ENCODE measurements at places on chromosomes 5 and 9. TPM values are rescaled to one million over a fixed set of nuclear protein-coding genes. Genes with fewer than 3 reads are reported as not detected.
A peak's percentile ranks its signal among the peaks of the same experiment; 100 is the strongest.

The TBC1D9B gene
- 77.7 TPM for total RNA-seq

GRCh38 chr5:61245936-61246335, 83.7 kb upstream of the SMIM15 start:
- DNase-seq = no peak

The NPR3 gene
- 5.6 TPM for total RNA-seq

DNA sequence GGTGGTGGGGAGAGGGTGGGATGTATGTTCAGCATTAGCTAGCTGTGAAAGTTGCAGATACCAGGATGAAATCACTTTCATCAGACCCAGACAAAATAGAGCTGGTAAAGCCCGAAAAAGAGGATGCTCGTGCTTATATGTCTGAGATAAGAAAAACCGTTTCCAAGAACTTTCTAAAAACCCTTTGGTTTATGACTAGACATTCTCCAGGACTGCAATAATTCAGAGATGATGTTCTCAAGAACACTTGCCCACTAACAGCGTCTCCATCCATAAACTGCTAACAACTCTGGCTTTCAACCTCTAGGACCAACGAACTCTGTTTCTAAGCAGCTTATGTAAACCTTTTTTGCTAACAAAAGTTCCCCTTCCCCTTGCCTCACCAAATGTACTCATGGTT, 8.4 kb upstream of the AMACR start:
- DNase-seq = no peak

GRCh38 chr5:16626696-16627264, 10.0 kb upstream of the RETREG1 start:
- DNase-seq = peak; percentile 26

- peak; percentile 45 for DNase-seq
Measured at GRCh38 chr5:68187268-68188055, 28.1 kb upstream of the PIK3R1 start.

GRCh38 chr9:137679695-137680305, 61.0 kb downstream of the EHMT1 start:
- no peak for DNase-seq

DNA sequence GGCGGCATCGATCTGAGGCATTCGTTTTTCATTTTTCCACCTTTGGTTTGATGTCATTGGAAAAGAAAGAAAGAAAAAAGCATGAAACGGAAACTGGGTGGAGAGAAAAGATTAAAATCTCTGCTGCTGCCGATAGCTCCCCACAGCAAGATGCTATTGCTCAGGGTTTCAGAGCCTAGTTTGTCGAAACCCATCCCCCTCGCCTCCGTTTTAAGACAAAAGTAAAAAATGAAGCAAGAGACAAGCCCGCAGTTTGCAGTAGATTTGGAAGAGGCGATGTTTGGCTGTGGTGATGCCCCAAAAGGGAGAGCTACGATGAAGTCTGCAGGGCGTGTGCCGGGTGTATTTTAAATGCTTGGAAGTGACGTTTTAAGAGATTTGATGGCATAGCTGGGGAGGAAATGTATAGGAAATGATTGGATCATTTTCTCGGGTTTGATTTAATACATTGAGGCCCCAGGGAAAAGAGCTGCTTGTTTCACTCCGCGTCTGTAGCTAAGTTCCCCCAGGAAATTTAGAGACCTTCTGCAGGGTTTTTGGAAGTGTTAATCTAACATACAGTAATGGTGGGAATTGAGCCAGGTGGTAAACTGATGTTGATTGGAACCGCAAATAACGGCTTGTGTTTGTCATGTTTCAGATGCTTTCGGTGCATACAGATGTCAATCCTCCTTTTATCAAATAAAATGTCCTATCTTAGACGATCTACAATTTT, 909 bp downstream of the NDFIP1 start:
- DNase-seq = peak; percentile 20

The SAXO1 gene
- total RNA-seq = 0.06 TPM

The GABRA1 gene
- not detected for total RNA-seq
